ENCODE measurements at places on chromosomes 3 and 15. TPM values are rescaled to one million over a fixed set of nuclear protein-coding genes. Genes with fewer than 3 reads are reported as not detected.

CPA3 gene
- not detected for total RNA-seq

GRCh38 chr3:64488939-64489338 lies 198.9 kb downstream of the ADAMTS9 start:
- no peak for DNase-seq

GRCh38 chr15:32872621-32873283 lies 154.9 kb downstream of the GREM1 start:
- DNase-seq: no peak

DNA sequence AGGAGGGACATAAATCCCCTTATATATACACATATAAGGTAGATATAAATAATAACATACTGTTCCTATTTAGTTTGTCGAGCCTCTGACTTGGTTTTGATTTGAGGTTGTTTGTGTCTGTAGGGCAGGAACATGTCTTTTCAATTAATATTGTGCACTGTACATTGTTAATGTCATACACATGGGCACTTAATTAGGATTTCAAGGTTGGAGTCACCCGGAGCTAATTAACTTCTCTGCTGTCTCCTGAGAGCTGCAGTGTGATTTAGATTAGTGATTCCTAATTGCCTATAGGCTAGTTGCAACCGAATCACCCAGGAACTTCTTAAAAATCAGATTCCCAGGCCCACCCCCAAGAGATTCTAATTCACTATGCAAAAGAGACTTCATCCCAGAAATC lies 50.4 kb upstream of the FILIP1L start:
- no peak for DNase-seq

All from A673 (cell line).